ENCODE measurements at places on chromosomes 16 and 17.

- no peaks in the 10 kb centered on the region for H3K4me1 ChIP-seq
- H3K4me3 ChIP-seq: no peak overlapping the region
- no peaks in the 10 kb centered on the region for H3K36me3 ChIP-seq
- no peak overlapping the region for H3K27ac ChIP-seq
- H3K27me3 ChIP-seq: no peaks in the 10 kb centered on the region
Measured at GRCh38 chr16:66440970-66441369, 13.9 kb downstream of the BEAN1 start.

DNA sequence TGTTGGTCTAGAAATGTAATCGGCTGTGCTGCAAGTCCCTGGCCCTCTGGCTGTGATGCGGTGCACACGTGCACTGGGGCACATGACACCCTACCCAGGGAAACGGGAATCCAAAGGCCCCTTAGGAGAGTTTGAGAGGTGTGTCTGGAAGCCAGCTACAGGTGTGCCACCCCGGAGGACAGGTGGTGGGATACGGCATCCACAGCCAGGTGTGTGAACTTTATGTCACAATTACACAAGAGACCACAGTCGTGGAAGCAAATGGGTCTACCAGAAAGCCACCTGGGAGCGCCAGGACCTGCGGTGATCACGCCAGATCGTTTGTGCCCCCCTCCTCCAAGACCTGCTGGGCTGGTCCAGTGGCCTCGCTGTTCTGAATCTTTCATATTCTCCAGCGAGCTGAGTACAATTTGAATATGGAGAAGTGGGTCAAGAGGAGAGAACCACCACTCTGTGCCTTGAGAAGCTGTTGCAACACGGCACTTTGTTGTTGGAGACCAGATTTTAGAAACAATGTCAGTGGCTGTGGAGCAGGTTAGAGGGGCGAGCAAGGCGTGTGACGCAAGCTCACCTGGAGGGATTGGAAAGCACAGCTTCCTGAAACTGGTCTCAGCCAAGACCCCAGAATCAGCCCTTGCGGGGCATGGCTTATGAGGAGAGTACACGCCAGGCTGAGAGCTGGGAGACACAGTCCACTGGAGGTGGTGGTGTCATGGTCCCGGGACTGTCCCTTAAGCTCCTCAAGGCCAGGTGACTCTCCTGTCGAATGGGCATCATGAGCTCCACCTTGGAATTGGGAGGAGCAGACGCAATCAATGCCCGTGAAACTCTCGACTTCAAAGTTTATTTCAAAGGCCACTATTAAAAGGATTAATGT, 37.4 kb downstream of the COX4I1 start:
- no peak overlapping the region for H3K27ac ChIP-seq
- no peaks in the 10 kb centered on the region for H3K4me1 ChIP-seq
- H3K27me3 ChIP-seq: no peaks in the 10 kb centered on the region
- no peaks in the 10 kb centered on the region for H3K36me3 ChIP-seq
- no peak for DNase-seq

GRCh38 chr16:58789351-58789750, 55.2 kb upstream of the GOT2 start:
- no peak overlapping the region for H3K4me3 ChIP-seq
- DNase-seq: no peak

- no peaks in the 10 kb centered on the region for H3K27me3 ChIP-seq
- no peak for DNase-seq
- no peak overlapping the region for H3K27ac ChIP-seq
- no peaks in the 10 kb centered on the region for H3K36me3 ChIP-seq
Measured at GRCh38 chr16:24844101-24845030, 1.4 kb upstream of the SLC5A11 start.

Data from CD4-positive, alpha-beta memory T cell (primary cell).